ENCODE measurements at places on chromosomes 3 and 15.
A peak's percentile ranks its signal among the peaks of the same experiment; 100 is the strongest.

GRCh38 chr3:61078048-61078752 is 173.1 kb downstream of the FHIT start:
- no peak for DNase-seq

GRCh38 chr3:195558602-195559001 is 15.5 kb upstream of the PPP1R2 start:
- DNase-seq: no peak

GRCh38 chr3:42665050-42665878 is 11.8 kb downstream of the ZBTB47 start:
- peak; percentile 22 for DNase-seq

- DNase-seq: no peak
Measured at GRCh38 chr3:60531759-60532158, 719.5 kb downstream of the FHIT start.

- DNase-seq: no peak
Measured at GRCh38 chr15:68349151-68349550, 71.6 kb downstream of the FEM1B start.

Measured in activated T-cell treated with anti-CD3 and anti-CD28 coated beads, Interleukin-2, amount 50 U/mL, for 24 hours (primary cell).